ENCODE measurements at places on chromosomes 6 and 20.

DNA sequence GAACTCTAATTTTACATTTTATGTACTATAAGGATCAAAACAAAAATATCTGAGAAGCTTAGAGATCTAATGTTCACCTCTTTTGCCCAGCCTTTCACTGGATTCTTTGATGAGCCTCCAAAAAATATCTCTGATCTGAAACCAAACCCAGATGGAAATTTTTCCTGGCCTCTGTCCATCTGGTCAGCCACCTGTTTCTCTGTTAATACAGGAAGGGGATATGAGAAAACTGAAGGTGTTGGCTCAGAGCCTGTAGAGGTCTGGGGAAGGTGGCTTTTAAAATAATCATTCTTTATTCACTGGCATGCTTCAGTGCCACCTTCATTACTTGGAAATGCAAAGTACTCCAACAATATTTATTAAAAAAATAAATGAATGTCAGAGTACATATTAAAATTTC lies 8.5 kb upstream of the MCM3 start:
- DNase-seq, result no peak

DNA sequence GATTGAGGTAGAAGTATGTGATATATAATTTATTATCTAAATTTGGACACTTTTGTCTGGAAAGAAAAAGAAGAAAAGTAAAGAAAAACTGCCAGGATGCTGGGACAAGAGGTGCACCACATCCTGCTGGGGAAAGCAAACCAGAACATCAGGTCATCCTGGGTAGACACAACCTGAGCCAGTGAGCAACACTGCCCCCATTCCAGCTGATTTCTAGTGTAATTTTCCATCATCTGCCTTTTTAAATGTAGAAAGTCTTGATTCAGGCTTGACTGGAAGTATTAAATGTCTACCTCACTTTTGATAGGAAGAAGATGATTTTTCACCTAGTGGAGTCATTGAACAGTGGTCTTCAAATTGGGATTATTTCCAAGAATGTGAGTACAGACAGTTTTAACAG lies 1164.5 kb upstream of the CITED2 start:
- no peak for DNase-seq

- DNase-seq, result no peak
Measured at GRCh38 chr6:56848105-56848504, 106.8 kb upstream of the BEND6 start.

DNA sequence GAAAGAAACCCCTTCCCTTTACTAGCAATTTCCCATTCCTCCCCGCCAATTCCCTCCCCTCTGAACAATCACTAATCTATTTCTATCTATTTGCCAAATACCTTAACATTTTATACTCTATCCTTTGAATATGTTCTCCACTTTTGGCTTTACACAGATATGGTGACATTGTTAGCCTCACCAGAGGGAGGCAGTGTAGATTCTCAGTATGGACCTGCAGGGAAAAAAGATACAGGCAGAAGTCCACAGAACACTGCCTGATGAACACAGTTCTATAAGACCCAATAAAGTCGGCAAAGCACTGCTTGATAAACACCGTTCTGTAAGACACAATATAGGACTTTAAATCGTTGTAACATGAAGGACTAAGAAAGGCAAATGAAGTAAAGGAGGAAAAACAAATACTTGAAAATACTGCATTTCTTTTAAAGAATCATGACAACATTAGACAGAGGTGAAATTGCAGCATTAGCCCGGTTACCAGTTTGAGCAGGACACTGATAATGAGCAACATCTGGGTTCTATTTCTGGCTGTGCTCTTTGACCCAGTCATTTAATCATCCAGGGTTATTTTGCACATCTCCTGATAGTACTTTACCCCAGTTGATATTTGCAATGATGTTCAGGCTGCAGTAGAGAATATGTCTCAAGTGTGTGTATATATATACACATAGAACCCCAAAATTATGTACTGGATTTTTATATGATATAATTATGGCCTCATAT lies 296.8 kb downstream of the UTRN start:
- no peak for DNase-seq

- DNase-seq, result no peak
Measured at GRCh38 chr6:160180706-160181105, 59.1 kb downstream of the SLC22A1 start.

DNA sequence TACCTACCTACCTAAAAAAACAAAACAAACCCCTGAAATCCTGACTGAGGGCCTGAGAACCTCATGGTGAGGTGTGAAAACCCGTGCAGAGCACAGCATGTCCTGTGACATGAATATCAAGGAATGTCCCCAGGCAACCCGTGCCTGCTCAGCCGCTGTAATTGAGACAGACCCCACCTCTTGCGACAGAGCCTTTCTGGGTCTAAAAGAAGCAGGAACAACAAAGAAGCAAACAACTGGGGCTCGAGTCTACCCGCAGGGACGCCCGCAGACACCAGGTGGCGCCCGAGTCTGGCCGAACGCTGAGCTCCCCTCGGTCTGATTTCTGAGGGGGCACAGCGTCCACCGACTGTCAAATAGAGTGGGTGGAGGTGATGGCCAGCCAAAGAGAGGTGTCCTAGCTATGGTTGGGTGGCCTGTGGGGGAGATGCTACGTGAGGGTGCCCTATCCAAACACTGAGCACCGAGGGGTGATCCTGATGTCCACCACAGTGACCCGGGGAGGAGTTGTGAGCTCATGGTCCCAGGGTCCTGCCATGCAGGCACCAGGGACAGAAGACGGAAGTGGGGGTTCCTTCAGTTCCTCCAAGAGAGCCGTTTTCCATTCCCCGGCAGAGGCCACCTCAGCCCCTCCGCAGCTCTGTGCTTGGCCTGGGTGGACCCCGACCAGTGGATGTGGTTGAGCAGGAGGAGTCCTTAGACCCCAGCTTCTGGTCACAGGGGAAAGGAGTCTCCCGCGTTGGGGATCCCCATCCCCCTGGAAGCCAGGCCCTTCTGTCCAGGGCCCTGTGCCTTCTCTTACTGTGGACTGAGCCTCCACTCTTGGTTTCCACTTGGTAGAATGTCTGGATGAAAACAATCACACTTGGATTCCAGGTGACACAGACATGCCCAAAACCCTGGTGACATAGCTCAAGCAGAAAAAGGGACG lies 268.2 kb downstream of the CDC5L start:
- no peak for DNase-seq

DNA sequence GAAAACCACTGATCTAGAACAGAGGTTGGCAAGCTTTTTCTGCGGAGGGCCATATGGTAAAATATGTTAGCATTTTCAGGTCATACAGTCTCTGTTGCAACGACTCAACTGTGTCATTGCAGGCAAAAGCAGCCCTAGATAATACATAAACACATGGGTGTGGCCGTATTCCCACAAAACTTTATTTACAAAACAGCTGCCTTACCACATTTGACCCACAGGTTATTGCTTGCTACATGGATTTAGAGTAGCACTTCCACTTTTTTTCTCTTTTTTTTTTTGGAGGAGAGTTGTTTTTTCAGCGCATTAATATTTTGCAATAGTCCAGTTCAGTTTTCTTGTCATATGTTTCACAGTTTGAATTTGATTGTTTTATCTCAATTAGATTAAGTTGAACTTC lies 2.5 kb upstream of the IGF2R start:
- no peak for DNase-seq

- no peak for DNase-seq
Measured at GRCh38 chr20:45998337-45998736, 10.4 kb upstream of the MMP9 start.

GRCh38 chr6:129031051-129031599 lies 148.2 kb downstream of the LAMA2 start:
- DNase-seq, result no peak

GRCh38 chr6:164741938-164742451 lies 567.4 kb downstream of the C6orf118 start:
- DNase-seq, result no peak

GRCh38 chr6:139230391-139230840 lies 61.4 kb downstream of the TXLNB start:
- no peak for DNase-seq

DNA sequence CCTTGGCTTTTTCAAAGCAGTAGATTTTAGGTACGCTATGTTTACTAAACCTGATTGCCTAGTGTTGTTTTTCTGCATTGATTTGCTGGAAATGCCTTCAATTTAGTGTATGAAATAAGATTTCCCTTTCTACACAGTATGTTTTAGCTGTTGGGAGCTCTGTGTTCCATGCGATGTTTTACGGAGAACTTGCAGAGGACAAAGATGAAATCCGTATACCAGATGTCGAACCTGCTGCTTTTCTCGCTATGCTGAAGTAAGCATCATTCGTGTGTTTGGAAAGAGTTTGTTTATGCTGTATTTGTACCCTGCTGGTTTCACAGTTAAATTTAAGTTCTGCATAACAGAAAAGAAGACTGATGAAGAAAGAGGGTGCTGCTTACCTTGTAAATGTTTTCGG lies 1.9 kb downstream of the BTBD3 start:
- DNase-seq, result no peak

GRCh38 chr6:11353921-11354389 lies 121.5 kb upstream of the NEDD9 start:
- no peak for DNase-seq
